ENCODE measurements at places on chromosomes 11 and 22.
A peak's percentile ranks its signal among the peaks of the same experiment; 100 is the strongest.

DNA sequence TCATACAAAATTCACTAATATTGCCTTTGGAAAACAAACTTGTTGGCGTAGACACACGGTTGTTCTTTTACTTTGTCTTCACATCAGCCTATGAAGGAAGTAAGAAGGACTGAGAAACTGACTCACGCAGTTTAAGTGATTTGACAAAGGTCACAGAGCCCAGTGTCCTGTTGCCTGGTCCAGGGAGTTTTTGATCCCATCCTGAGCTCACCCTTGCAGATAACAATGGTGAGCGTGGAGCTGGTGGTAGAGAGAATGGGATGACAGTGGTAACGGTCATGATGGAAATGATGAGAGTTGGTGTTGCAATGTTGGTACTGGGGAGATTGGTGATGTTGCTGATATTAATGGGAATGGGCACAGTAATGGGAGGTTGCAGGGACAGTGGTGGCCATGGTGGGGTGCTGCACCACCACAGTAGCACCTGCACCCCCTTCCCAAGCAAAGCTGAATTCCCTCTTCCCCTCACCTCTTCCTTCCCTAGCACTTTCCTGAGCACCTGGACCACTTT, 22.0 kb downstream of the CREB3L1 start:
- H3K36me3 ChIP-seq, result no peaks in the 10 kb centered on the region
- H3K4me1 ChIP-seq, result peaks cover 5% of the 10 kb centered on the region
- no peak overlapping the region for H3K4me3 ChIP-seq
- no peak for DNase-seq
- peaks cover 28% of the 10 kb centered on the region for H3K27me3 ChIP-seq

DNA sequence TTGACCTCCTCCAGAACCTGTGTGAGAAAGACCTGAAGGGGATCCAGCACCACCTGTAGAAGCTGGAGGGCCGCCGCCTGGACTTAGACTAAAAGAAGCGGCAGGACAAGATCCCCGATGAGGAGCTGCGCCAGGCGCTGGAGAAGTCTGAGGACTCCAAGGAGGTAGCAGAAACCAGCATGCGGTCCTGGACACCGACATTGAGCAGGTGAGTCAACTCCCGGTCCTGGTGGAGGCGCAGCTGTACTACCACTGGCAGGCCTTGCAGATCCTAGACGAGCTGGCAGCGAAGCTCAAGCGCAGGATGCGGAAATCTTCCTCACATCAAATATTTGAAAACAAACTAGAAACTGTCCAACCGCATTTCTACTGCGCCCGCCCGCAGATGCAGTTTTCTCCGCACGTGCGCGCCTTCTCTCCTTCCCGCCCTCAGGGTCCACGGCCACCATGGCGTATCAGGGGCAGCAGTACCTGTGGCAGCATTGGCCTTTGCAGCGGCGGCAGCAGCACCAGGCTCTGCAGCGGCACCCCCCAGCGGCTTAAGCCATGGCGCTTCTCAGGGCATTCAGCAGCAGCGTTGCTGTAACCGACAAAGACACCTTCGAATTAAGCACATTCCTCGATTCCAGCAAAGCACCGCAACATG, 10.2 kb downstream of the CLDN25 start:
- no peaks in the 10 kb centered on the region for H3K36me3 ChIP-seq
- H3K27ac ChIP-seq, result no peak overlapping the region
- no peak overlapping the region for H3K4me3 ChIP-seq
- H3K27me3 ChIP-seq, result no peaks in the 10 kb centered on the region

GRCh38 chr11:68727783-68728182, 23.5 kb downstream of the TESMIN start:
- no peak overlapping the region for H3K4me3 ChIP-seq
- H3K4me1 ChIP-seq, result no peaks in the 10 kb centered on the region
- no peak overlapping the region for H3K27ac ChIP-seq
- DNase-seq, result no peak
- no peaks in the 10 kb centered on the region for H3K36me3 ChIP-seq

GRCh38 chr11:74689666-74690065, 41.6 kb downstream of the CHRDL2 start:
- H3K36me3 ChIP-seq, result no peaks in the 10 kb centered on the region
- H3K27me3 ChIP-seq, result no peaks in the 10 kb centered on the region
- no peak for DNase-seq
- no peak overlapping the region for H3K4me3 ChIP-seq

GRCh38 chr11:66531841-66532240, 14.0 kb downstream of the ZDHHC24 start:
- H3K27me3 ChIP-seq, result no peaks in the 10 kb centered on the region
- no peaks in the 10 kb centered on the region for H3K4me1 ChIP-seq
- no peak for DNase-seq
- no peak overlapping the region for H3K27ac ChIP-seq
- peaks cover 28% of the 10 kb centered on the region for H3K36me3 ChIP-seq

DNA sequence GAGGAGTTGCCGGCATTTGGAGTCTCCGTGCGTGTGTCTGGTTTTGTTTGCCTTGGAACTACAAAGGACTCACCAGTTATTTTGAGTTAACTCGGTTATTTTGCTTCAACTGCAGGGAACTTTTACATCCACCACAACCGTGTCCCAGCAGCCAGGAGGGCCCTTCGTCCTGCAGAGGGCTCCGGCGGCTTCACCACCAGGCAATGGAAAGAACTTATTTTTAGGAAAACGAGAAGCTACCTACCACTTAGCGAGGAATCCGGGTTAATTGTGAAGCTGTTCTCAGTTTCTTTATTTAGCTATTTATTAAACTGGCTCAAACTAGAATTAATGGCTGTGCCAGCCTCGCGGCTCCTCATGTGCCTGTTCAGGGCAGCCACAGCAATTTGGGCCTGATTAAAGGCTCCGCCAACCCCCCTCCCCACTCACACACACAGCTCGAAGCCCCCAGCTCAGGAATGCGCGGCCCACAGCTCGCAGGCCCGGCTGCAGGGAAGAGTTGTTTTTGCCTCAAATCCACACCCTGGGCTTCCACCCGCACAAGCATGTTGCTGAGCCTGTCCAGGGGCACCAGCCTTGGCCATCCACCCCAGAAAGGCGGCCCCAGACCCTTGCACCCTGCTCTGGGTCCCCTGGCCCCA, 55.9 kb upstream of the FGF3 start:
- no peaks in the 10 kb centered on the region for H3K27me3 ChIP-seq
- H3K4me1 ChIP-seq, result peaks cover 7% of the 10 kb centered on the region
- H3K27ac ChIP-seq, result no peak overlapping the region
- H3K4me3 ChIP-seq, result no peak overlapping the region
- DNase-seq, result no peak
- H3K36me3 ChIP-seq, result no peaks in the 10 kb centered on the region

- H3K4me3 ChIP-seq, result no peak overlapping the region
- H3K4me1 ChIP-seq, result no peaks in the 10 kb centered on the region
- no peaks in the 10 kb centered on the region for H3K27me3 ChIP-seq
- H3K27ac ChIP-seq, result no peak overlapping the region
These were observed 139.2 kb downstream of the HIPK3 start for GRCh38 chr11:33396361-33396760.

GRCh38 chr11:120807414-120808150, 216.3 kb upstream of the TBCEL start:
- no peaks in the 10 kb centered on the region for H3K27me3 ChIP-seq
- no peak for DNase-seq
- H3K36me3 ChIP-seq, result no peaks in the 10 kb centered on the region
- no peak overlapping the region for H3K27ac ChIP-seq
- H3K4me3 ChIP-seq, result no peak overlapping the region

DNA sequence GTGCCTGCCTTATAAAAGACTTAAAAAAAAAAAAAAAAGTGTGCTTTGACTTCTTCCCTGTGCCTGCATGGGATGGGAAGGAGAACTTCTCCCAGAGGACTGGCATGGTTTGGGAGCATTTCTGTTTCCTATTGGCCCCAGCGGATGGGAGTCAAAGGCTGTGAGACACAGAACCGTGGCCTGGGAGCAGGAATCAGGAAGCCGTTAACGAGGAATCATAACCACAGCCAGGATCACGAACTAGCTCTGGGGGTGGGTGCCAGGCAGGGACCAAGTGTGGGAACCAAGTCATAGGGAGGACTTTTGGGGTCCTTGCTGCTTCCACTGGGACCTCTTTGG, 526 bp downstream of the C1QTNF6 start:
- no peaks in the 10 kb centered on the region for H3K27me3 ChIP-seq
- H3K4me1 ChIP-seq, result peaks cover 41% of the 10 kb centered on the region
- no peak overlapping the region for H3K4me3 ChIP-seq
- no peaks in the 10 kb centered on the region for H3K36me3 ChIP-seq
- peak overlapping the region; percentile 67 for H3K27ac ChIP-seq
- DNase-seq, result no peak

DNA sequence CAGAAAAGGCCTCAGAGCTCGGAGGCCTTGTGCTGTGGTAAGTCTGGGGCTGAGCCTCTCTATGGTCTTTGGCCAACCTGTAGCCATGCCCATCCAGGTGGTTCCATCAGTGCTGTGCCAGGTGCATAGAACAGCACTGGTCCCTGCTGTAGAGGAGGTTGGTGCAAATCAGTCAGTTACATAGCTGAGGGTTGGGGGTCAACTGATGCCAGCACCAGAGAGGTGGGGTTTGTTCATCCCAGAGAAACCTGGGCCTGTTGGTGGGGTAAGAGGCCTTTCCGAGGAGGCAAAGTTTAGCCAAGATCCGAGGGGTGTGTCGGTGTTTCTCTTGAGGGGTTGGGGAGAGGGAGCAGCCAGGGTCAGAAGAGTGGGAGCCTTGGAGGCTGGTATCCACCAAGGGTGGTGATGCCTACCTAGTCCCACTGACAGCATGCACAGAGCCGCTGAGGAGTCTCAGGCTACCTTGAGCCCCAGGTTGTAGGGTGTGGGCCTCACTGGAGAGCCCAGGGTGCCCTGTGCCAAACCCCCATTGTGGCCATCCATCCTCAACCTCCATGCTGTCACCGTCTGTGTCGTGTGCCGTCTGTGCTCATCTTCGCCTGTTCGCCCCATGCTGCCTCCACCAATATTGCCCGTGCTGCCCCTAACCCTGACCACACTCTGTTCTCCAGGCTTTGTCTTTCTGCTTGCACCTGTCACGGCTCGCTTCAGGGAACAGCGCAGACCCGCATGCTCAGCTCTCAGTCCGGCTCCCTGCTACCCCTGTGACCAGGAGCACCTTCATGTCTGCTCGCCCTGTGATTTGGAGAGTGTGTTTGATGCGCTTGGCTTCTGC, 78.7 kb upstream of the SUSD2 start:
- H3K27me3 ChIP-seq, result no peaks in the 10 kb centered on the region
- DNase-seq, result no peak
- H3K4me1 ChIP-seq, result no peaks in the 10 kb centered on the region
- peaks cover 66% of the 10 kb centered on the region for H3K36me3 ChIP-seq

GRCh38 chr22:30176431-30176830, 70.1 kb downstream of the LIF start:
- H3K4me1 ChIP-seq, result peaks cover 10% of the 10 kb centered on the region
- H3K27ac ChIP-seq, result no peak overlapping the region
- no peak for DNase-seq
- no peaks in the 10 kb centered on the region for H3K27me3 ChIP-seq

DNA sequence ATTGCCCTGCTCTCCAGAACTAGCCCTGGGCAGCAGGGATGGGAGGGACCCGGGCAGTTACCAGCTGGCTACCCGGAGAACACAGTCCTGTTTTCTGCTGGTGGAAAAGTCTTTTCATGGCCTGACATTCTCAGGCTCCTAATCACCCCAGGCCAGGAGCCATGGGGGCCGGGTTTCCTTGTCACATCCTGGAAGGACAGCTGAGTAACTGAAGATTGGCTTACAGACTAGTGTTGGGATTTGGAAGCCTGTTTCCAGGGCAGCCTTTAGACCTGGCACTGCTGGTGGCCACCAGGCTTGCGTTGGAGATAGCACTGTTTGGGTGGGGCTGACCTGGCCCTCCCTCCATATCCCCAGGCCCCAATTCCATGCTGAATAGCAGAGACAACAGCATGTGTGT, 349.0 kb downstream of the CTTN start:
- H3K27me3 ChIP-seq, result peaks cover 7% of the 10 kb centered on the region
- H3K4me3 ChIP-seq, result no peak overlapping the region
- no peak for DNase-seq

GRCh38 chr22:45962434-45962718, 14.6 kb downstream of the WNT7B start:
- no peaks in the 10 kb centered on the region for H3K27me3 ChIP-seq
- no peak overlapping the region for H3K4me3 ChIP-seq
- no peak for DNase-seq
- no peak overlapping the region for H3K27ac ChIP-seq
- H3K4me1 ChIP-seq, result peaks cover 6% of the 10 kb centered on the region

GRCh38 chr22:43827003-43827735, 15.1 kb upstream of the EFCAB6 start:
- H3K27me3 ChIP-seq, result no peaks in the 10 kb centered on the region
- H3K36me3 ChIP-seq, result no peaks in the 10 kb centered on the region
- H3K4me3 ChIP-seq, result no peak overlapping the region

- no peaks in the 10 kb centered on the region for H3K27me3 ChIP-seq
- DNase-seq, result no peak
- H3K36me3 ChIP-seq, result no peaks in the 10 kb centered on the region
- no peak overlapping the region for H3K27ac ChIP-seq
- no peak overlapping the region for H3K4me3 ChIP-seq
These were observed 19.3 kb upstream of the NUCB2 start for GRCh38 chr11:17257196-17257595.

DNA sequence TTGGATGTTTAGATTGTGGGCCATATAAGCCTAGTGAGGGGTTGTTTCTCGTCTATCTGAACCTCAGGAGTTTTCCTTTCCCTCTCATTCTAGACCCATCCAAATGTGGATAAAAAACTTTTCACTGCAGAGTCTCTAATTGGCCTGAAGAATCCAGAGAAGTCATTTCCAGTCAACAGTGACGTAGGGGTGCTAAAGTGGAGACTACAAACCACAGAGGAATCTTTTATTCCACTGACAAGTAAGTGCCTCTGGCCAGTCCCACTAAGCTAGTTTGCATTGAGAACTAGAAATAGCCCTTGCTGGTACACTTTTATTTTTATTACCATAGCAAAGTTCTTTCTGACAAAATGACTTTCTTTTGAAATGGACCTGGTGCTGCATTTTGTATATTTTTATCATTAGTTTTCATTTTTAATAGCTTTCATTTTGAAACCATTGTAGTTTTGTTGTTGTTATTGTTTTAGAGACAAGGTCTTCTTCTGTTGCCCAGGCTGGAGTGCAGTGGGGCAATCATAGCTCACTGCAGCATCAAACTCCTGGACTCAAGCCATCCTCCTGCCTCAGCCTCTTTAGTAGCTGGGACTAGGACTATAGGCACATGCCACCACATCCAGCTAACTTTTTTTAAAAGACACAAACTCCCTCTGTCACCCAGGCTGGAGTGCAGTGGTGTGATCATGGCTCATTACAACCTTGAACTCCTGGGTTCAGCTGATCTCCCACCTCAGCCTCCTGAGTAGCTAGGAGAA, 14.6 kb upstream of the PHLDB1 start:
- H3K4me3 ChIP-seq, result no peak overlapping the region
- peaks cover 48% of the 10 kb centered on the region for H3K36me3 ChIP-seq
- no peaks in the 10 kb centered on the region for H3K4me1 ChIP-seq
- H3K27ac ChIP-seq, result no peak overlapping the region
- DNase-seq, result no peak
- no peaks in the 10 kb centered on the region for H3K27me3 ChIP-seq

- H3K27ac ChIP-seq, result no peak overlapping the region
- no peaks in the 10 kb centered on the region for H3K36me3 ChIP-seq
- no peak for DNase-seq
- no peaks in the 10 kb centered on the region for H3K4me1 ChIP-seq
- H3K27me3 ChIP-seq, result no peaks in the 10 kb centered on the region
- H3K4me3 ChIP-seq, result no peak overlapping the region
These were observed 17.7 kb upstream of the TMPRSS5 start for GRCh38 chr11:113723787-113724186.

- H3K27ac ChIP-seq, result no peak overlapping the region
- no peaks in the 10 kb centered on the region for H3K27me3 ChIP-seq
- peaks cover 6% of the 10 kb centered on the region for H3K4me1 ChIP-seq
- no peak for DNase-seq
These were observed 26.3 kb downstream of the KLHL22 start for GRCh38 chr22:20469110-20469868.

GRCh38 chr22:35467681-35468434, 67.9 kb downstream of the MCM5 start:
- H3K4me1 ChIP-seq, result no peaks in the 10 kb centered on the region
- H3K4me3 ChIP-seq, result no peak overlapping the region
- H3K36me3 ChIP-seq, result no peaks in the 10 kb centered on the region
- DNase-seq, result no peak
